ENCODE measurements at places on chromosomes 12 and 14.
A peak's percentile ranks its signal among the peaks of the same experiment; 100 is the strongest.

GRCh38 chr12:124740691-124741137, 123.0 kb downstream of the SCARB1 start:
- DNase-seq: peak; percentile 60

DNA sequence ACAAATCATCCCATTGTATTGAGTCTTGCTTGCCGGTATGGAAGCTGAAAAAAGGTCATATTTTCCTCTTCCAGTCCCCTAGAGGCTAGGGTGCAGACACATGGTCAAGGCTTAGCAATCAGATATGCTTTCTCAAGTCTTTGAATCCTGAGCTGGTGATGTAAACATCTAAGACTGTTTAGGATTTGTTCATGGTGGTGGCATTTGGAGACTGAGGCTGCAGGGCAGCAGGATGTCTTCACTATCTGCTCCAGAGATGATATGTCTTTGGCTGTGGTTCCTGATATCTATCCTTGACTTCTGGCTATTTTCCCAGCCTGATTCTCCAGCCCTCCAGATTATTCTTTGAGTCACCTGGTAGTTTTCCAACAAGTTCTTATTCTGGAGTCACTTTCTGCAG, 50.5 kb upstream of the DACT1 start:
- DNase-seq: peak; percentile 74

- peak; percentile 49 for DNase-seq
Measured at GRCh38 chr12:112347581-112347982, 34.6 kb downstream of the HECTD4 start.

DNA sequence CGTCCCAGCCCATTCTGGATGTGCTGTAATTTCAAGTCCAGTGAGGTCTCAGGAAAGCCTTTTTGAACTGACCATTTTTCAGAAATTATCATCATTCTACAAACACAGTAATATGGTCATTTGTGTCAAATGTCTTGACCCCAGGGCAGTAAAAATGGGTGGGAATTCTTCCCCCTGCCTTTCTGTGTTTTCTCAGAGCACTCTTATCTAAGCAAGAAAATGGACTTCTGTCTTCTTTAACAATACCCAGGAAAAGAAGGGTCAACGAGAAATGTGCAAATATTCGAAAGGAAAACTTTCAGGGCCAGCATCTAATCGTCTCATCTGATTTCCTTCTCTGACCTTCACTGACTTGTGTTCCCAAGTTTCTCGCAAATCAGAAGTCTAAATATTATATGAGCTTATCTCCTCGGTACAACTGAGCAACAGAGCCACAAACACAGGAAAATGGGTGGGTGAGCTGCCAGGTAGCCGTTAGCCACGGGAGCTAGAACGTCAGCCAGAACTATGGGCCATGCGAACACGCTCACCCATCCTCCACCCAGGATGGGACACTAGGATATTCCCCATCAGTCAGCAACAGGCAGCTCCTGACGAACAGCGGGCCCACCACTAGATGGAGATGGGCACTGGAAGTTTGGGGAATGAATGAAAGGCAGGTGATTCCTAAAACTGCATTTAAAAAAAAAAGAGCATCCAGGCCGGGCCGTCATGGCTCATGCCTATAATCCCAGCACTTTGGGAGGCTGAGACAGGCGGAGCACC, 57.1 kb downstream of the VWF start:
- DNase-seq: peak; percentile 59

DNA sequence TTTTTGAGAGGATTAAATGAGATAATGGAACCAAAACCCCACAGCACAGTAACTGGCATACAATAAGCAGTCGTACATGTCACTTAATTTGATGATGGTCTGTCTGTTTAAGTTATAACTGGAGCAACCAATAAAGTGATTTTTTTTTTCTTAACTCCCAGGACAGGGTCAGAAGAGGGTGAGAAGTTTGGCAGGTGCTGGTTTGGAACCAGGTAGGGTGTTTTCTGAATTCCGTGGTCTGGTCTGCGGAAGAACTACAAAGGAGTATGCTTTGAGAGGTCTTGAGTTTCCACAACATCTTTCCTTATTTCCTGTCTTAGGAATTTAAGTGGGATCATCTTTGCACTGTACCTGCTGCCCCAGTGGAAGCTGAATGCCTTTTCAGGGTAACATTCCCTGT, 111.7 kb downstream of the SLC8A3 start:
- no peak for DNase-seq

- DNase-seq: peak; percentile 48
Measured at GRCh38 chr12:89544681-89545184, 18.9 kb upstream of the POC1B start.

- DNase-seq: no peak
Measured at GRCh38 chr12:117724543-117724942, 244.2 kb downstream of the KSR2 start.

- no peak for DNase-seq
Measured at GRCh38 chr14:69117020-69117767, 35.7 kb downstream of the DCAF5 start.

- DNase-seq: no peak
Measured at GRCh38 chr14:60532442-60532841, 23.5 kb downstream of the SIX6 start.

- peak; percentile 70 for DNase-seq
Measured at GRCh38 chr12:110270125-110270962, 10.7 kb upstream of the ATP2A2 start.

- DNase-seq: no peak
Measured at GRCh38 chr12:20006871-20007730, 361.2 kb upstream of the PDE3A start.

DNA sequence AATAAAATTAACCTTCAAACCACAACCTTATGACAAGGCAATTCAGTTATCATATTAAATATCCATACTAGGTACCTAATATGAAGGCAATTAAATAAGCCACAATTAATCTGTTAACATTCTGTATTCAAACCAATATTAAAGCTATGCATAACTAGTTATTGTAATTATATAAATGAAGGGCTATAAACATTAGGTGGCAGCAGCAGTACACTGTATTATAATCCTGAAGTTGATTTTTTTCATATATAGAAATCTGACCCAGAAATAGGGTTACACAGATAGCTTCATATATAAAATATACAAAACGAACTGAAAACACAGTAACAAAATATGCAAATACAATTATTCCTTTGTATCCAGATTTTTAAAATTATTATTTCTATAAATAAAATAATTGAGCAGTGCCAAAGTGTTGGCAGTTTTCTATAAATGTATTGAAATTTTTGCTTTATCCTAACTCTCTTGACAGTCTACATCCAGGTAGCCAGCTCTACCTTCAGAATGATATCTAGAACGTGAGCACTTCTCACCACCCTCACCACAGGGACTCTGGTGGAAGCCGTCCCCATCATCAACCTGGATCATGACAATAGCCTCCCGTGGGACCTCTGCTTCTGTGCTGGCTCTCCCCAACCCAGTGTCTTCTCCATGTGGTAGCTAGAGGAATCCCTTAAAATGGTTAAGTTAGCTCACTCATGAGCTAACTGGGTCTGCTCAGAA, 136.2 kb downstream of the MED13L start:
- DNase-seq: no peak

- no peak for DNase-seq
Measured at GRCh38 chr14:42173206-42173605, 566.5 kb downstream of the LRFN5 start.

- no peak for DNase-seq
Measured at GRCh38 chr12:21384261-21384660, 11.6 kb downstream of the IAPP start.

GRCh38 chr12:105032703-105033357, 46.7 kb downstream of the NOPCHAP1 start:
- DNase-seq: peak; percentile 38

DNA sequence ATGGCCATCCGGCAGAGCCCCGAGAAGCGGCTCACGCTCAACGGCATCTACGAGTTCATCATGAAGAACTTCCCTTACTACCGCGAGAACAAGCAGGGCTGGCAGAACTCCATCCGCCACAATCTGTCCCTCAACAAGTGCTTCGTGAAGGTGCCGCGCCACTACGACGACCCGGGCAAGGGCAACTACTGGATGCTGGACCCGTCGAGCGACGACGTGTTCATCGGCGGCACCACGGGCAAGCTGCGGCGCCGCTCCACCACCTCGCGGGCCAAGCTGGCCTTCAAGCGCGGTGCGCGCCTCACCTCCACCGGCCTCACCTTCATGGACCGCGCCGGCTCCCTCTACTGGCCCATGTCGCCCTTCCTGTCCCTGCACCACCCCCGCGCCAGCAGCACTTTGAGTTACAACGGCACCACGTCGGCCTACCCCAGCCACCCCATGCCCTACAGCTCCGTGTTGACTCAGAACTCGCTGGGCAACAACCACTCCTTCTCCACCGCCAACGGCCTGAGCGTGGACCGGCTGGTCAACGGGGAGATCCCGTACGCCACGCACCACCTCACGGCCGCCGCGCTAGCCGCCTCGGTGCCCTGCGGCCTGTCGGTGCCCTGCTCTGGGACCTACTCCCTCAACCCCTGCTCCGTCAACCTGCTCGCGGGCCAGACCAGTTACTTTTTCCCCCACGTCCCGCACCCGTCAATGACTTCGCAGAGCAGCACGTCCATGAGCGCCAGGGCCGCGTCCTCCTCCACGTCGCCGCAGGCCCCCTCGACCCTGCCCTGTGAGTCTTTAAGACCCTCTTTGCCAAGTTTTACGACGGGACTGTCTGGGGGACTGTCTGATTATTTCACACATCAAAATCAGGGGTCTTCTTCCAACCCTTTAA, 1.5 kb downstream of the FOXG1 start:
- DNase-seq: no peak

- no peak for DNase-seq
Measured at GRCh38 chr14:86305058-86305457, 775.1 kb downstream of the FLRT2 start.

DNA sequence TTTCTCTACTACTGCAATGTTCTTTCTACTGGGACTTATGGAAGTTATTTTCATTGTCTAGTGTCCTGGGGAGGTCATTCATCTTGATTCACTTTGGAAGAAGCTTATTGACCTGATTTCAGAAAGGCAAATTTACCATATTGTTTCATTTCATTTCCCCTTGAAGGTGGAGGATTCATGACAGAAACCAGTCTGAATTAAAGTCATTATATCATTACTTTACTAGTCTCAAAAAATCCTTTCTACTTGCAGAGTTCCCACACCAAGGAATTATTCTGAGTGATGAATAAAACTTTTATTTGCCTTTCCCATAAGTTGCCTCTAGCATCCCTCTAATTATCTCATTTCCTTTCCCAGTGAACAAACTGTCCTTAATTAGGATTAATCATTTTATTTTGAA, 163.8 kb downstream of the RASSF9 start:
- DNase-seq: no peak

- DNase-seq: peak; percentile 44
Measured at GRCh38 chr14:88613552-88614010, 50.7 kb downstream of the ZC3H14 start.
